ENCODE measurements at places on chromosomes 7 and 10. TPM values are rescaled to one million over a fixed set of nuclear protein-coding genes. Genes with fewer than 3 reads are reported as not detected.

GRCh38 chr10:98252464-98252863 lies 15.5 kb downstream of the LOXL4 start:
- no peak overlapping the region for H3K4me3 ChIP-seq
- H3K36me3 ChIP-seq: no peaks in the 10 kb centered on the region
- H3K27me3 ChIP-seq: no peaks in the 10 kb centered on the region
- no peak for DNase-seq

DNA sequence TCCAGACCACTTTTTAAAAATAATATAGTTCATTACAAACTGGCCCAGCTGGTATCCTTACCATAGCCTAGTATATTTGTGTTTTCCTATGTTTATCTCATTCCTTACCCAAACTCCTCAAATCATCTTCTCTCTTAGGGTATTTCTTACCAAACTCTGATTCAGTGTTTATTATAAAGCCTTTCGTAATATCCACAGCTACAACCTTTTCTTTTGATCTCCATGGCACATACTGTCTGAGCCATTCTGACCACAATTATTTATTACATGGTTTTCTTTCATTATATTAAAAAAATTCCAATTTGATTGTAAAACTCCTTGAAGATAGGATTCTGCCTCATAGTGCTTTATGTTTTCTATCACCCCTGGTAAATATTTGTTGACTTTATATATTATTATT lies 94.2 kb downstream of the LRMDA start:
- no peaks in the 10 kb centered on the region for H3K36me3 ChIP-seq
- no peaks in the 10 kb centered on the region for H3K27me3 ChIP-seq
- DNase-seq: no peak
- no peaks in the 10 kb centered on the region for H3K4me1 ChIP-seq
- no peak overlapping the region for H3K4me3 ChIP-seq
- no peak overlapping the region for H3K27ac ChIP-seq

The CPN1 gene
- total RNA-seq: not detected

DNA sequence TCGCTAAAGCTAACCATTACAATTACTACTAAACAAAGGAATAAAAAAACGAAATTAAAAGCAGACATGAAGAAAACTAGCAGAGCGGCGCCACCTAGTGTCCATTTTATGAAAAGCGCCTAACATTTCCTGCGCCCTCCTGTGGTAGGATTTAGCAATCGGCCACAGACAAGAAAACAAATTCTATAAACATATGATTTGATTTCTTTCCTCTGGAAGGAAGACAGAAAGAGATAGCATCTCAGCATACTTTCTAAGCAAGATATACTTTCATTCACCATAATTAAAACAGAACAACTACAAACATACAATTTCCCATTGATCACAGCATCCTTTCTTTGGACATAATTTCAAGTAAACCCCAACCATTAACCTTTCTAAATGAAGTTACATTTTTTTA lies 337.7 kb upstream of the NPVF start:
- no peak overlapping the region for H3K27ac ChIP-seq
- H3K36me3 ChIP-seq: no peaks in the 10 kb centered on the region
- no peaks in the 10 kb centered on the region for H3K27me3 ChIP-seq
- no peak overlapping the region for H3K4me3 ChIP-seq
- H3K4me1 ChIP-seq: no peaks in the 10 kb centered on the region

DNA sequence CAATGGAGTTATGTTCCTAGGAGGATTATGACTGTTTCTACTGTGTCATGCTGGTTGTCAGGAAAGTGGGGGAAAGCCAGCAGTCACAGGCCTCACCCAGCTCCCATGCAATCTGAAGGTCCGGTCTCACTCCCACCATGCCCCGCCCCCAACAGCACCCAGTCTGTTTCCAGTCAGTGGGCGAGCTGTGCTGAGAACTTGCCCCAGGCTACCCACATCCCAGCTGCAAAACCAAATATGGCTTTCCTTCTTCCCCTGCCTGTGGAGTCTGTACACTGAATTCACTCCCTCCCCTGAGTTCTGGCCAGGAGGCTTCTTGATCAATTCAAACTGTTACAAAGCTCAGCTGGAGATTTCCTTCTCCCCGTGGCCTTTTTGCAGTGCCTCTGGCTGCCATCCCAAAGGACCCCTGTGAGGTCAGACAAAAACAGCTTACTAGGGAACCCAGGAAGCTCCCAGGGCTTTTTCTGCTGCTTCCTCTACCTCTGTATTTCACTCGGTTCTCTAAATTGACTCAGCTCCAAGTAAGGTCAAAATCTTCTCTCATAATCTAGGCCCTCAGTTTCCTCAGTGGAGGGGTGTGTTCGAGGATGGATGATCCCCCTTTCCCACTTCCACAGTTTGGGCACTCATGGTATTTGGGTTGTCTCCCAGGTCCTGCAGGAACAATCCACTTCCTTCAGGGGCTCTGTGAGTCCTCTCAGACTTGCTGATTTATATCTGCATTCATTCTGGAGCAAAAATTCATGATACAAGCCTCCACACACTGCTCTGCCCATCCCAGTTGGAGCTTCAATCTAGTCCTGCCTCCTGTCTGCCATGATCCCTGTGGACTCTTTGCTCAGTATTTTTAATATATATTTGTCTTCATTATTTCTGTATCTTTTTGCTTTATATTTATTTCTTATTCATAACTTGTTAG lies 205.5 kb downstream of the SEMA3D start:
- no peak overlapping the region for H3K4me3 ChIP-seq
- no peak overlapping the region for H3K27ac ChIP-seq
- H3K36me3 ChIP-seq: no peaks in the 10 kb centered on the region
- H3K4me1 ChIP-seq: no peaks in the 10 kb centered on the region
- no peaks in the 10 kb centered on the region for H3K27me3 ChIP-seq

GRCh38 chr7:35465791-35466336 lies 212.0 kb upstream of the TBX20 start:
- no peaks in the 10 kb centered on the region for H3K4me1 ChIP-seq
- DNase-seq: no peak
- no peak overlapping the region for H3K4me3 ChIP-seq
- no peaks in the 10 kb centered on the region for H3K27me3 ChIP-seq
- no peaks in the 10 kb centered on the region for H3K36me3 ChIP-seq

GRCh38 chr7:150811-151221 lies 41.6 kb upstream of the FAM20C start:
- no peak overlapping the region for H3K4me3 ChIP-seq
- peaks cover 10% of the 10 kb centered on the region for H3K4me1 ChIP-seq
- no peaks in the 10 kb centered on the region for H3K36me3 ChIP-seq
